ENCODE measurements at places on chromosomes 7 and 10. TPM values are rescaled to one million over a fixed set of nuclear protein-coding genes. Genes with fewer than 3 reads are reported as not detected.

The FLNC gene
- 54.0 TPM for total RNA-seq

The DNAJC12 gene
- total RNA-seq, result 15.7 TPM

The PNLIPRP2 gene
- total RNA-seq, result 1.2 TPM

The SPDYE16 gene
- 0.51 TPM for total RNA-seq

The SLC18A3 gene
- 6.2 TPM for total RNA-seq

The MYPN gene
- 0.14 TPM for total RNA-seq

All from type B pancreatic cell (in vitro differentiated cells).